ENCODE measurements at places on chromosomes 4 and X.

- DNase-seq, result no peak
These were observed 30.1 kb upstream of the ANAPC4 start for GRCh38 chr4:25346913-25347312.

DNA sequence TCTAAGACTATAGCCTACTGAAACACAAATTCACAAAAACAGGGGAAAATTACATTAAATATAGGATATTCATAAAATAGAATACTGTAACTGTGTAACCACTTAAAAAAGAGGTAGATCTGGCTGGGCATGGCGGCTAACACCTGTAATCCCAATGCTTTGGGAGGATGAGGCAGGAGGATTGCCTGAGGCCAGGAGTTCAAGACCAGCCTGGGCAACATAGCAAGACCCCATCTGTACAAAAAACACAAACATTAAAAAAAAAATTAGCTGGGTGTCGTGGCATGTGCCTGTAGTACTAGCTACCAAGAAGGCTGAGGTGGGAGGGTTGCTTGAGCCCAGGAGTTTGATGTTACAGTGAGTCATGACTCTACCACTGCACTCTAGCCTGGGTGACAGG lies 33.4 kb downstream of the RPS6KA3 start:
- no peak for DNase-seq

- DNase-seq, result no peak
These were observed 101.0 kb downstream of the ATP11C start for GRCh38 chrX:139831675-139832456.

- DNase-seq, result no peak
These were observed 49.9 kb downstream of the DOCK11 start for GRCh38 chrX:118545510-118545909.

DNA sequence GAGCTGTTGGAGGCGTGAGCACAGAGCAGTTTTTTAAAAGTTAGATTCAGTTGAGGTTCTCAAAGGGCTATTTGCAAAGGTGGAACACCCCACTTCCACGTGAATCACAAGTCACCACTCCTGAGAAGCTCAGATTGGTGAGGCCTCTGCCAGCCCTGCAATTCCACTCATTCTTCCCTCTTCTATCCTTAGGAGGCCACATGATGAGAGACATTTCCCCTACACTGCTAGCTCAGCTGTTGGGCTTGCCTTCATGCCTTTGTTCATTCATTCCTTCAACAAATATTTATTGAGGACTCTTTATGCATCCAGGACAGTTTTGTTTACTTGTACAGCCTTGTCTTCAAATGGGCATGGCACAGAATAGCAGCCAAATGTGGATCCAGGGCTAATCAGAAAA lies 3.7 kb downstream of the SRPX2 start:
- DNase-seq, result no peak

DNA sequence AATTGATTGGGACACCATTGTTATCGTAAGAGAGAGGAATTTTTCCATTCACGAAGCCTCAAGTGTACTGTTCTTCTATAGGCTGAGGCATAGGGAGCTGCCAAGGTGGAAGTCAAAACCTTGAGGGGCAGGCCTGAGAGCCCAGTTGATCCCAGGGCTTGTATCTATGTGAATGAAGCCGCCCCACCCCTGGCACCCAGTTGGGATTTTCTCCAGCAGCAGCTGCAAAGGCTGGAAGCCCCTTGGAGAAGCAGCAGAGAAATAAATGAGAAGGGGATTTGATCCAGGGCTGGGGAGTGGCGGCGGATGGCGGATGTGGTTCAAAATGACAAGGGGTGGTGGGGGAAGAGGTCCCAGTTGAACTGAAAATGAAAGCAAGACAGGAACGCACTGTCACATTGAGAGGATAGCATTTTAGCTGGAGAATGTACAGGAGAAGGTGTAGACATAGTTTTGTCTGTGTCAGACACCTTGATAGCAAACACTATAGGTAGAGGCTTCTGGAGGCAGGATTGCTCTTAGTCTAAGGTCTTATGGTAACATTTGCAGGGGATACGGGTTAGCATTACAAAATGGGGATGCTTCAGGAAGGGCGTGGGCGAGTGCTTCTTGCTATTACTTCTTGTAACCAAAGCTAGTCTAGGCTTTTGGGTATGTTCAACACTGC lies 32.6 kb downstream of the DOCK11 start:
- no peak for DNase-seq

GRCh38 chr4:38242101-38242500 lies 281.9 kb downstream of the PTTG2 start:
- DNase-seq, result no peak

- no peak for DNase-seq
These were observed 552 bp downstream of the ADH5 start for GRCh38 chr4:99088023-99088449.

DNA sequence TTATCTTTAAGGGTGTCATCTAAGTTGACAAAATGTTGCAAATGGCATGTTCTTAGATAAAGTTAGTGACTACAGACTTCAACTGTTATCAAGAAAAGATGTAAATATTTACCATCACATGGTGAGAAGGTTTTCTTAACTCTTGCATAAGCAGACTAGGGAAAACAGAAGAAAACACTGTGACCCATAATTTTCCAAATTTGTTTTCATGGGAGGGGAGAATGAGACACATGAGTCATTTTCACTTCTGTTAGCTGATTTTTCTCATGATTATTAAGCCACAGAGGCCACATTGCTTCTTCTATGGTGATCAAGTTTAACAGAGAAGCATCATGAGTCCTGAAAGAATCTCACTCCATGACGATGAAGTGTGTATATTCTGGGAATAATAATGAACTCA lies 30.2 kb upstream of the SYTL5 start:
- no peak for DNase-seq

DNA sequence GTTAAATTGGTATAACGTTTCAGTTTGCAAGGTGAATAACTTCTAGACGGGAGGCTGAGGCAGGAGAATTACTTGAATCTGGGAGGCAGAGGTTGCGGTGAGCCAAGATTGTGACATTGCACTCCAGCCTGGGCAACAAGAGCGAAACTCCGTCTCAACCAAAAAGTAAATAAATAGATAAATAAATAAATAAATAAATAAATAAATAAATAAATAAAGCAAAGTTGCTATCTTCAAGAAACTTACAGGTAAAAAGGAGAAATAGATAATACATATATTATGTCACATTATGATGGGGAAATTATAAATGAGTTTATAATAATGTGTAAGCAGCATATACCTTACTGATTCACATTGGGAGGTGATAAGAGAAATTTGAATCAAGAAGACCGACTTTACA lies 1966.0 kb downstream of the PCDH7 start:
- no peak for DNase-seq

DNA sequence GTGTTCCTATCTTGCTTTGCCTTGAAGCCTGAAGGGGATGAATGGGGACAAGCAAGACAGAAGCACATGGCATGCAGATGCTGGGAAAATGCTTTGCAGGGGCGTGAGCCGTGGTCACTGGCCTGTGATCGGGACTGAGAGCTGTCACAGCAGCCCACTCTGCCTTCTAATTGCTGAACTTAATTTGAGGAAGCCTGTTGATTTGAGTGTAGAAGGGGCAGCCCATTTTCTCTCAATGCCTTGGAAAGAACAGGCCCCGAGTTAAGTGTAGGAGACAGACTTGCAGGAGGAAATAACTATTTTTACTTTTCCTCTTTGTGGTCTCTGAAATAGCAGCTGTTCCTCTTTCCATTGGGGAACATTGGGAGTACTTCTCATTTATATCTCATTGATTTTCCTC lies 26.1 kb upstream of the TBC1D1 start:
- no peak for DNase-seq

GRCh38 chrX:13081395-13082205 lies 37.2 kb upstream of the FAM9C start:
- no peak for DNase-seq

DNA sequence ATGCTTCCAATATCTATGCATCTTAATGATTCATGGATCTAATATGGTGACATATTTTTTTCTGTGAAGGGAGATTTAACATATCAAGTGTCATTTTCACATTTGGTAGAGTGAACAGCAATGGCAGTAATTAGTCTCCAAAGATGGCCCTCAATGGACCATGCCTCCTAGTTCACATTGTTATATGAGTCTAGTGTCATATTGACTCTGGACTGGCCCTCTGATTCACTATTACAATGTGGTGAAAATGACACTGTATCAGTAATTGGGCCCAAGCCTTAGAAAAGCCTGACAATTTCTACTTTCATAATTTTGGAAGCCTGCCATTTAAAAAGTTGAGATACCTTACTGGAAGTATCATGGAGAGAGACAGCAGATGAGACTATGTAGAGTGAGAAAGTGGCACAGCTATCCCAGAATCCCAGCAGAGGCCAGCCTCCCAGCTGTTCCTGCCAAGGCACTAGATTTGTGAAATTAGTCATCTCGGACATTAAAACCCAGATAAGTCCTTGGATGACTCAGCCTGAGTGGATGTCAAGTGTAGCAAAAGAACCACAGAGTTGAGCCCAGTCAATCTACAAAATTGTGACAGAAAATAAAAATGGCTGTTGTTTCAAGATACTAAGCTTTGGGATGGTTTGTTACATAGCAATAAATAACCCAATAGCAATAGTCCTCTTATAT lies 68.4 kb downstream of the ARHGEF38 start:
- no peak for DNase-seq

GRCh38 chrX:71618303-71618721 lies at the start of gene CXCR3:
Gene CXCR3 (minus strand): TSS chrX:71618511. CDS start chrX:71618449, 62 bp downstream.
- DNase-seq, result peak; percentile 51

Measured in activated CD8-positive, alpha-beta memory T cell treated with anti-CD3 and anti-CD28 coated beads for 4 hours (primary cell).